ENCODE measurements at places on chromosomes 7 and 10. TPM values are rescaled to one million over a fixed set of nuclear protein-coding genes. Genes with fewer than 3 reads are reported as not detected.

GRCh38 chr7:111043561-111043960, 47.4 kb upstream of the LRRN3 start:
- DNase-seq = no peak

- DNase-seq = no peak
Observed at GRCh38 chr10:131231965-131232541, 79.5 kb downstream of the TCERG1L start.

DNA sequence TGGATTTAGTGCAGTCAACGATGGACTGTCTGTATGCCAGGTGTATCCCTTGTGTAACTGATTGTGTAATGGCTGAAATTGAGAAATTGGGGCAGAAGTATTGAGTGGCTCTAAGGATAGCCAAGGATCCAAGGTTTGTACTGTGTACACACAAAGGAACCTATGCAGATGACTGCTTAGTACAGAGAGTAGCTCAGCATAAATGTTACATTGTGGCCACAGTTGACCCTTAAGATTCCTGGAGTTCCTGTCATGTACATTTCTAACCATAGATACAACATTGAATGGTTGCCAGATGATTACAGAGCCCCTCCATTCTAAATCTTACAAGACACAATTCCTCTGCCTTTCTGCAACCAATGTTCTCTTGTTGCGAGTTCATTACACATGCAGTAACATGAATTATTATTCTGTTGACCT, 25.3 kb downstream of the CCDC126 start:
- DNase-seq = no peak

- DNase-seq = no peak
Observed at GRCh38 chr10:51773681-51774080, 74.3 kb upstream of the CSTF2T start.

- DNase-seq = no peak
Observed at GRCh38 chr10:69049566-69049961, 38.3 kb upstream of the SRGN start.

- peak; percentile 27 for DNase-seq
Observed at GRCh38 chr7:116499168-116500077, at the start of gene CAV2. CAV2 (plus strand) TSS chr7:116499738; CDS start chr7:116499782, 44 bp downstream.

- no peak for DNase-seq
Observed at GRCh38 chr7:106110885-106111654, 1.0 kb downstream of the SYPL1 start.

DNA sequence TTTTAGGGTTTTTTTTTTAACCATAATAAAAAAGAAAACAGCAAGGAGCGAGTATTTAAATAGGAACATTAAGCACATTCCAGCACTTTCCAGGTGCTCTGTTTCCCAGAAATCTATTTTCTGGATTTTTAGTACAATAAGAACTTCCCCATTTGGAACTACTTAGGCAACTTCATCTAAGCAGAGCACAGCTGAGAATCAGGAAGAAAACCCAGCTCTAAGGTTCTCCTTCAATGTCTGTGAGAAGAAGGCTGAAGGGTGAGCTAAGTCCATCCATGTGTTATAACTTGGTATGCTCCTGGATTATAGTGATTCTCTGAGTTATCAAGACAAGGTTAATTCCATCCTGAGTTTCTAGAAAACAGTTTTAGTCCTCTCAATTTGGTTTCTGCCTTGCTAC, 181.9 kb downstream of the CYP26A1 start:
- DNase-seq = no peak

- DNase-seq = no peak
Observed at GRCh38 chr7:151868396-151869108, 8.4 kb downstream of the PRKAG2 start.

- no peak for DNase-seq
Observed at GRCh38 chr10:102801978-102802377, 35.2 kb downstream of the CYP17A1 start.

- DNase-seq = no peak
Observed at GRCh38 chr7:158473221-158473620, 114.4 kb downstream of the PTPRN2 start.

- DNase-seq = no peak
Observed at GRCh38 chr7:15709978-15710377, 23.5 kb upstream of the MEOX2 start.

GRCh38 chr7:137096607-137097006, 228.2 kb downstream of the CHRM2 start:
- no peak for DNase-seq

GRCh38 chr7:92695308-92696261, 105.4 kb upstream of the FAM133B start:
- no peak for DNase-seq

- no peak for DNase-seq
Observed at GRCh38 chr7:4681218-4681851, 760 bp upstream of the FOXK1 start.

DNA sequence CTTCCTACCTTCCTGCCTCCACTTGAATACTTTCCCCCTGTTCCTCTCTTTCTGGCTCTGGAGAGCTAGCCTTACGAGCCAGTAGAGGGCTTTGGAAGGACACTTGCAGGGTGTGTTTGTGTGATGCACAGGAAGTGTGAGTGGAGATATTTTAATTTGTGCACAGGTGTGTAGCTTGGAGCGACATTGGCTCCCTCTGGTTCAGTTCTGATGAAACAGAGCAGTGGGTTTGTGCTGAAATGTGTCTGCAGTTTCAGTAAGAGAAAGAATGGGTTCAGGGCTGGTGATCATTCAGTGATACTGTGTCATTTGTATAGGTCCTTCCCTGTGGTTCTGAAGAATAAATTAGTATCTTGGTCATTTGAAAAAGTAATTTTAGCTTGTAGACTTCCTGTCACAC, 86.9 kb downstream of the SND1 start:
- no peak for DNase-seq

- no peak for DNase-seq
Observed at GRCh38 chr7:36005293-36005692, 147.8 kb upstream of the EEPD1 start.

- DNase-seq = peak; percentile 64
Observed at GRCh38 chr10:17029581-17030271, 99.9 kb downstream of the CUBN start.

GRCh38 chr7:4159154-4159501, 523.0 kb upstream of the FOXK1 start:
- no peak for DNase-seq

DNA sequence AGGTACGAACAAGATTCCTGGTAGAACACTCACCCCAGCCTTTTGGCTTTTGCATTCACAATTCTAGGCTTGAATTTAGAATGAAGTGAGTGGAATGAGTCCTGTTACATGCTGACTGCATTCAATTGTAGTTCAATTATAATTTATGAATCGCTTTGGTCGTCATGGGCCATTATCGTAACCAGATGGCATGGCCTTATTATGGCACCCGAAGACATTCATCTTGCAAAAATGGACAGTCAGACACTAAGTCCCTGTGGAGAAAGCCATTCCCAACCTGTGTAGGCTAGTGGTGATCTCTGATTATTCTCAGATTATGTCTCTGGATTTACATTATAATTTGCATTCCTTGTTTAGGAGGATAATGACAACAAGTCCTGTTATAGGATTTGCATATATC, 292.4 kb upstream of the NPSR1 start:
- no peak for DNase-seq

DNA sequence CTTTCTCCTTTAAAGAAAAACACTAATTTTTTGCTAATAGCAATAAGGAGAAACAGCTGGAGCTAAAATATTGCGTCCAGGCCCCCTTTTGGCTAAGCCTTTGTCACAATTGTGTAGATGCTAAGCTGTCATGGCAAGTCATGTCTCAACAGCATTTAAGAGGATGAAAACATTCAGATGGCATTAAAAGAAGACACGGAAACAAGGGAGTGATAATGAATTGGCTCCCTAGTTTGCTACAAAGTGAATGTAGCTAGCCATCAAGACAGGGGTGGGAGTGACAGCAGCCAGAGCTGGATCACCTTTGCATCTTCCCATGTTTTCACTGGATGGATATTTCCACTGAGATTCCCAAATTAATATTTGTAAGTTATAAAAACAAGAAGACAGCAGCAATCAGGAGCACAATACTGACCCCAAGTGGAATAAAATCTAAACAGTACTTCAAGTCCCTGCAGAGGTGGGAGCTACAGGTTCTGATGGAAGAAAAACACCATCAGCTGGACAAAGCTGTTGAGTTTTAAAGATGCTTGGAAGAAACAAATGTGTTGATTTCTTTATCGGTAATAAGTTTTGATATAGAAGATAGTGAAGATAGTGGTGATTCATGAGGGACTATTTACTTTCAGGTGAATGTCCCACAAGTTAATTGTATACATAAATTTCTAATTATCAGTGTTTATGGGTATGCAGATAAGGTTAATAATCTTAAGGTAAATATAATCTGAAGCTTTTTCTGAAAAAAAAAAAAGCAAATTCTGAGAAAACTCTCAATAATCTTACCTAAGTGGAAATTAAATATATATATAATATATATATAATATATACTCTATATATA, 129.4 kb downstream of the SLC16A9 start:
- DNase-seq = no peak

DNA sequence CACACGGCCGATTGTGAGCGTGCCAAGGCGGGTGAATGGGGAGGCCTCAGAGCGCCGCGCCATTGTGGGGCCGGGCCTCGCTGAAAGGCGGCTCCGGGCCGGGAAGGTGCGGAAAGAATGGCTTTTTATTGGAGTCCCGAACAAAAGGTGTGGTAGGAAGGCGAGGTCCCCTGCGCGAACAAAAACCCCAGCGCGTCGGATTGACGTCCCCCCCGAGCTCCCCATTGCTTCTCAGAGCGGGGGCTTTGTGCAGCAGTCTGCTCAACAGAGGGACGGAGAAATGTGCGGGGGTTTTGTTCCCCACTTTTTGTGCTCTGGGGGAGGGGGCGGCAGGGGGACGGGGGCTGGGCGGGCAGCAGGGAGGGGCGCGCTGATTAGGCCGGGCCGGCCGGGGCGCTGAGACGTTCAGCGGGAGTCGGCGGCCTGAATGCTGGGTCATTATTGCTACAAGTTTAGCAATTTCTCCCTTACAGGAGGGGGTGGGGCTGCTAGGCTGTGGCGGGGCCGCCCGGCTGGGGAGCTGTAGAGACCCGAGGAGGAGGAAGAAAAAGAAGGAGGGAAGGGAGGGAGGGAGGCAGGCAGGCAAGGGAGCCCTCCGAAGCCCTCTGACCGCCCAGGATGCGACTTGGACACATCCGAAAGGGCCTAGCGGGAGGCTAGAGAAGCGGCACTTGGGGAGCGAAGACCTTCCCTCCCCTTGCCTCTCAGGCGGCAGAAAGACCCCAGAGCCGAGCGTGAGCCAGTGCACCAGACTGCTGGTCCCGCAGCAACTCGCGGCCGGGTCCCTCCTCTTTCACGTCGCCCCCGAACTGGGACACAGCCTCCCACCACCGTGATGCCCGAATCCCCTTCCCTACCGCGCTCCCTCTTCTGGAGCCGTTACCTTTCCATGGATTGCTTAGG, 4.6 kb downstream of the NKX2-3 start:
- no peak for DNase-seq

GRCh38 chr7:4768597-4769569, 6.5 kb upstream of the AP5Z1 start:
- DNase-seq = no peak

DNA sequence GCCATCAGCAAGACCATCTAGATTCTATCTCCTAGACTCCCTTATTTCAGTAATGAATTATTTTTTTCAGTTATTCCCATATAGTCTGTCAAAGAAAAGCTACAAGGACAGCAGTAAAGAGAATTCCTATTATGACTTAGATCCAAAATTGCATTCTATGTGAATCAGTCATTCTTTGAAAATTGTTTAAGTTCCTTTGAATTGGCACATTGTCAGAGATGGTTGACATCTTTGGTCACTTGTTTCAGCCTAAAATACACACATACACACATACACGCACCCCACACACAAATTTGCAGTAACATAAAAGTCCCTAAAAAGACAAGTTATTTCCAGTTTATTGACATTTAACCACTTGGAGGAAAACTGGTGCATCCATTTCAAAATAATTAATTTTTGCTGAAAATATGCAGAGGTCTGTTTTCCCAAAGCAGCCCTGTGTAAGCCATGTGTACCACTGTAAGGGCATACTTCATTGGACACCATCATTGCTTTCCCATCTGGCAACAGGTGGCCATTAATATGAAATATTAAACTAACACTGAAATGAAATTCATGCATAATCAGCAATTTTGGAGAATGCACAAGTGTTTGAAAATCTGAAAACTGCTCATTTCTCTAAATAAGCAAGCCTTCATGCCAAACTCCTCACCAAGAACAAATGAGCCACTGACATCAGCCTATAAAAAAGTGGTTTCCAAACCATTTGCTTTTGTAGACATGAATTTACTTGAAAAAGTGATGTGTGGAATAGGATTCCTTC, 121.7 kb upstream of the COL1A2 start:
- no peak for DNase-seq

DNA sequence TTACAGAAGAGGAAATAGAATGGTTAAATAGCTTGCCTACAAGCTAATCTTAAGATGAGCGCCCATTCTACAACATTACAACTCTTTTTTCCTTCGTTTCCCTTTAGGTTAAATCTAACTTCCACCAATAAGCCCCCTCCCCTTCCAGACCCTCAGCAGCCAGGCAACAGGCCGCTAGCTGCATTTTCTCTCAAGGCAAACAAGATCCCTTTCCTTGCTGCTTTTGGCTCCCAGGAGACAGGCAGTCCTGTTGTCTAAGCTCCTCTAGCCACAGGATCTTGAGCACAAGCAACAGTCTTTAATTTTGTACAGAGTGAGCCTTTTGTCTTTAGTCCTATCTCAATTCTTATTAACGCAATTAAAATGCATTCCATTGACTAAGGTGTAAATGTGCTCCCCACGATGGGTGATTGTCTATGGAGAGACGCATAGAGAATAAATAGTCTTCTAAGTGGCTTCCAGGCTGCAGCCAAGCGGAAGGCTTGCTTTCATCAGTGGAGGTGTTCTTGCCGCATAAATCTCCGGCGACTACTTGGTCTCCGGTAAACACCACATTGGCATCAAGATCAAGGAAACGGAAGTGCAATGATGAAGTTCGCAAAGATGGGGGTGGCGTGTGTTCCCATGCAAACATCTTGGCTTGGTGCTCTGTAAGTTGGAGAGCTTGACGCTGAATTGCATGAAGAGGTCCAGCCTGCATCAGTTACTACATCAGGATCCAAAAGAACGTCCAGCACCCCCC, 181.9 kb upstream of the LYZL2 start:
- no peak for DNase-seq

Gene LMOD2
- not detected for total RNA-seq

Gene BICC1
- total RNA-seq = 14.8 TPM

Gene MRC1
- 130 TPM for total RNA-seq

Gene CALCR
- total RNA-seq = 0.50 TPM

Gene CLEC2L
- not detected for total RNA-seq
